ENCODE measurements at places on chromosomes 5 and 9.

- DNase-seq: no peak
Observed at GRCh38 chr5:123089914-123090660, 1.0 kb downstream of the PRDM6 start.

DNA sequence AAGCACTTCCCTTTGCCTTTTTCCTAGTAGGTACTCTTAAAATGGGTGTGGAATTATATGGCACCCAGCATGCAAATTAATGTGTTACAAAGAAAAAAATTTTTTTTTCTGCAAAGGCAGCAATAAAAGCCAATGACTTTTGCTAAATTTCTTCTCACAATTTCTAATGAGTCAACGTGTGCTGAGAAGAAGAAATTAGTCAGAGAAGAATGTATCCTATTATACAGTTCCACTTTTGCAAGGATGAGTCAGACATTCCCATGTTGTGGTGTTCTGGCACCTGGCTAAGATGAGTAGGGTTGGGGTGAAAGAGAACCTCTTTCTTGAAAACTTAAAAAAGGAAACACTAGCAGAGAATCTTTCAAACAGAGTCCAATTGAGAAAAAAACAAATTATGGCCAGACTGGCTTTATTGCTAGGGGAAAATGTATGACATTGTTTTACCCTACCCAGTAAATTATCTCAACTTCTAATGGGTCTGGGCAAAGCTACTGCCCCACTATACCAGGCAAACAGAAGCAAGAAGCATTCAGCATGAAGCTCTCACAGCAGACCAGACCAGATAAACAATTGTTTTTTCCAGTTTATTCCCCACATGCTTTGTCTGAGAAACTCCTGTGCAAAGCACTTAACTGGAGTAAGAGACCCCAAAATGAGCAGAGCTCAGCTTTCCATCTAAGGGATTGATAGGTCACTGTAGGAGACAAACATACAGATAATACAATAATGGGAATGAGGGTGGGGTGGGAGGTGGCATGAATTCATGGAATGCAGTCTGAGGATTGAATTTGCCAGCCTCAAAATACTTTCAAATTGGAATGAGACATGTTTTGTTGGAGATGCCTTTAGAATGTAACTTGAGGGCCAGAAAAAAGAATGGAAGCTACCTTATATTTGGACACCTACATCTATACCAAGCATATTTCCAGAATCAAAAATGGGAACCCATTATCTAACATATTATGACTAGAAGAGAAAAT, 220.8 kb upstream of the RFX3 start:
- no peak for DNase-seq

DNA sequence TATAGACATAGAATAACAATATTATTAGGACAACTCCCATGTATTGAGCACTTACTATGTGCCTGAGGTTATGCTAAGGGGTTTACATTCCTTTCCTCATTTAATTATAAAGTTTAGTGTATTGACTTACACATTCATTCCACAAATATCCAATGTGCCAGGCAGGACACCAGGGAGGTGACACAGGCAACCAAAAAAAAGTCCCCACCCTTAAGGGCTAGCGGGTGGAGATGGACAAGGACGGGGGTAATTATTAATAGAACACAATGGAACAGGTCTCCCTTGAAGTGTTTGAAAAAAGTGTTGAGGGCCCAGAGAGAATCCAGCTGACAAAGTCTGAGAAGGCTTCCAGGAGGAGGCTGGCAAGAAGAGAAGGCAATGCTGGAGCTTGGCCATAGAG, 5.7 kb downstream of the TBC1D2 start:
- no peak for DNase-seq

DNA sequence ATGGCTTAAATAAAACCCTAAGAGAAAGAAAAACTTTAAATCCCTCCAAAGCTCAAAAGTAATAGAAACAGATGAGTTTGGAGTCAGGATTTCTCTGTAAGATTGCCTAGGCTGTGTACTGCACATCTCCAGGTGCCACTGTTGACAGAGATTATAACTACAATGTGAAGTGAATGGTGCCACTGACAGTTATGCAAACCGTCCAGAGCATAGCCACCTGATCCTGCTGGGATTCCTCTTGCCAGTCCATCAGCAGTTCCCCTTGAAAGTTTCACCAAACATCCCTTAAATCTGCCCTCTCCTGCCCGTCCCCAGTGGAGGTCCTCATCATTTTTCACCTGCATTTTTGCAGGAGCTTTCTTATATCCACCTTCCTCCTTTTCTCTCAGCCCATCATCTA, 42.5 kb downstream of the FXN start:
- no peak for DNase-seq

DNA sequence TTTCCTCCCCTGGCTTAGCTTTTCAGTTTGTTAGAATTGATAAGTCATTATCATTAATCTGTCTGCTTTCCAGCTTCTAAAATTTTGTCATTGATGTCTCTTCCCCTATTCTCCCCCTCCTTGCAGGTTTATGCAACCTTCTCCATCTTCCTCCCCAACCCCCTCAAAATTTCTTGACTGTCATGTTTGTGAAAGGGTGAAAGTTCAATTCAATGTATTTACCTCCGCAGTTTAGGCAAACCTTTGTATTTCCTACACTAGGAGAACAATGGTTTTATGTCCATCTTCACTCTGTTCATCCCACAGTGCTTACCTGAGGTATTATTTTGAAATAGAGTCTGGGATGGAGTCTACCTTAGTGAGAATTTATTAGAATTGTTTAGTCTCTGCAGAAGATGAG, 117.9 kb downstream of the ALDH1A1 start:
- no peak for DNase-seq

- no peak for DNase-seq
Observed at GRCh38 chr5:1281038-1281882, 13.6 kb downstream of the TERT start.

DNA sequence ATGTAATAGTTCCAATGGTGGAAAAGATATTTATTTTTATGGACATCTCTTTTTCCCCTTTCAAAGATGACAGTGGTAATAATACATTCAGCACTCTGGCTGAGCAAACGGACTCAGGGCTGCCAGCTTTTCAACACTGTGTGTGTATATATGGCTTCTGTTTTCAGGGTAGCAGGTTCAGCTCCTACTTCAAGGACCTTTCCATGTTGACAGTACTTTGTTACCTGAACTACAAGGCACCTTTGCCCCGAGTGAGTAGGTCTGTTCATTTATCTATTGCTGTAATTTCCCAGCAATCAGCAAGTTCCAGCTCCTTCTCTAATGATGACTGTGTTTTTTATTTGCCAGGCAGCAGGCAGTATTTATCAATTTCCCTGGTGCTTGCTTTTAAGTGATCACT, 387.4 kb upstream of the KIF2A start:
- no peak for DNase-seq

DNA sequence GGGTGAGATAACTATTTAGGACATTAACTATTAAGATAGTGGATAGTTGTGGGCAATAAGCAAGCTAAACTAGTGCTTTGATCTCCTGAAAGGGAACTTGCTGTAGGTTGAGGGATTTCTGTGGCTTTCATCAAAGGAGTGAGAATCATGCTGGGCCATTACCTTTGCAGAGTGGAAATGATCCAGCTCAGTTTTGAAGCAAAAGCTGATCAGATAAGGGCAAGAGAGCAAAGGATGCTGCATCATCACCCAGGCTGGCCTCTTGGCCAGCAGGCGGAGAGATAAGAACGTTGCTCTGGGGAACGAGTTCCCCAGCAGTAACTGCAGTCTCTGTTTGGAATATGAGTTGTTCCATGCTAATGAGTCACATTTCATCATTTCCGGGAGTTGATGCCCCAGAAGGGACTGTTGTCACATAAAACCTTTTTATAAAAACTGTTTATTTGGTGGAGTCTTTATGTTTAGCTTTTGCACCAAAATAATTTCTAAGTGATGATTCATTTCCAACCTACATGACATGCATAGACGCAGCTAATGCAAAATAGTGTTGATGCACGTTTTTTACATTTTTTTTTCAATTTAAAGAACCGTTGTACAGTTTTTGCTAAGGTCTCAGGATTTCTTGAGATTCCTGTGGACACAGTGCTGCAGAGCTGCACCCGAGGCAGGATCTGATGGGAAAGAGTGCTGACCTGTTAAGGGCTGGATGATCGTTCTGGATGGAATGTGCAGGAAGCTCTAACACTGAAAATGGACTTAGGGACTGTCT, 99.3 kb downstream of the ACTBL2 start:
- DNase-seq: no peak

DNA sequence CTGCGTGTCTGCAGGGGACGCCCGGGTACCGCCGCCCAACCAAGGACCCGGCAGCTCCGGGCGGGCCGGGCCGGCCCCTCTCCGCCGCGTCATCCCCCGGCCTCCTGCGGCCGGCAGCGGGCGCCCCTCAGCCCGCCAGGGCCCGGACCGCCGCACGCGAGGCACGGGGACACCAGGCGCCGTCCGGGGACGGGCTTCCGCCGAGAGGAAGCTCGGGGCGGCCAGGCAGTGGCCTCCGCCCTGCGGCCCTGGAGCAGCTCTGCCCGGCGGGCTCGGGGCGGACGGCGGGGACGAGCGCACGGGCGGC, 373 bp downstream of the FBXW5 start:
- DNase-seq: peak; percentile 61

- no peak for DNase-seq
Observed at GRCh38 chr9:17578911-17579793, at the start of gene SH3GL2. SH3GL2 (plus strand) TSS chr9:17579066.

GRCh38 chr9:801399-802071, 40.0 kb upstream of the DMRT1 start:
- no peak for DNase-seq

GRCh38 chr5:39948341-39948740, 523.6 kb upstream of the DAB2 start:
- DNase-seq: no peak

GRCh38 chr5:65914641-65915196, 11.7 kb upstream of the ERBIN start:
- DNase-seq: no peak

GRCh38 chr9:70590315-70590677, 175.8 kb upstream of the KLF9 start:
- no peak for DNase-seq

DNA sequence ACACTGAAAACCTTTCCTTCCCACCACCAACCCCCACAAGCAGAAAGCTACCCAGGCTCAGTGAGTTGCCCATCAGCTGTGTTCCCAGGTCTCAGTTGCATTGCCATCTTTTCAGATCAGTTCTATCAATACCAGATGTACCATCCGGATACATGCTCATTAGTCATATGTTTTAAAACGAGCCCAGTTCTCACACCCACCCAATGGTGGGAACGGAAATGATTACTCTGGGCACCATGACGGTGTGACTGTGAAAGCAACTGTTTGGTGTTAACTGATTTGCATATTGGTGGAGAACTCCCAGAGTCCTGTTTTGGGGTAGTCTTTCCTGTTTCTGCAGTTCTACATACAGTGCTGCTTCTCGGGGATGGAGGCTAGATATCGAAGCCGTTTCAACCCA, 212.3 kb downstream of the TRIM36 start:
- no peak for DNase-seq

DNA sequence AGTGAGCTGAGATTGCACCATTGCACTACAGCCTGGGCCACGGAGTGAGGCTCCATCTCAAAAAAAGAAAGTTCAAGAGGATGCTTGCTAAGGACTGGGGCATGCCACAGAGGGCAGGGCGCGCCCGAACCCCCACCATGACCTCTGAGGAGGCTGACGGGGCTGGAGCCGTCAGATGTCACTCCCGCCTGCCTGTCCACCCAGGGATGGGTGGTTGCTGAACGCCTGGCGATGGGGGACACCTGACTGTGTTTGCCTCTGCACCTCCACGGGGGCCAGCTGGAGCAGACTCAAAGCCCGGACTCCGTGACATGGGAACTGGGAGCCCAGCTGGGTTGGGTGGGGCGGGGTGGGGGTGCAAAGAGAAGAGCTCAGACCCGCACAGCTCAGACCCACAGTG, 31.9 kb downstream of the ADAMTSL2 start:
- no peak for DNase-seq

GRCh38 chr9:99303177-99303576, 81.1 kb downstream of the SEC61B start:
- DNase-seq: no peak

GRCh38 chr5:31707329-31707728, 68.4 kb downstream of the PDZD2 start:
- no peak for DNase-seq

DNA sequence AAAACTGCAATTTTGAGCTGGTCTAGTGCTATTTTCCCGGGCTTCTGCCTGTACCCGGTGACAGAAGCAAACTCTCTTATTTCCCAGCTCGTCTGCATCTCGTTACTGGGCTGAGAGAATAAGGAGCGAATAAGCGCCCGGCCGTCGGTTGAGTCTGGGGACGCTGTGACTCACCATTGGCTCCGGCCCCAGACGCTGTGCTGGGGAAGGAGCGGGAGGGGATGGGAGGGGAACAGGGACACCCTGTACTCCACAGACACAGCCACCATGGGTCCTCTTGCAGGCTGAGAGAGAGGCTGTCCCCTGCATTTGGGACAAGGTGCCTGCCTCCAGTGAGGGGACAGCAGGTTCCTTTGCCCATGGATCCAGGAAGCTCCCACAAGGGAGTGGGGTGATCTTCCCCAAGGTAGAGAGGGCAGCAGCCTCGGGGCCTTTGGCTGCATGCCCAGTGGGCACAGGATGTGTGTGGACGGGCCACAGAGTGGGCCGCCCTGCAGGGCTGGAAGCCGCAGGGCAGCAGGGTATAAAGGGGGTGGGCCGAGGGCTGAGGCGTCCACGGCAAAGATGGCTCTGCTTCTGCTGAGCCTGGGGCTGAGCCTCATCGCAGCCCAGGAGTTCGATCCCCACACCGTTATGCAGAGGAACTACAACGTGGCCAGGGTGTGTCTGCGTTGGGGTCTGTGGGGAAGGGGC, at the start of gene LCN9:
LCN9 (plus strand) TSS at position 552 of the 693 bp plus-strand sequence; CDS start at position 565, 13 bp downstream.
- DNase-seq: no peak

DNA sequence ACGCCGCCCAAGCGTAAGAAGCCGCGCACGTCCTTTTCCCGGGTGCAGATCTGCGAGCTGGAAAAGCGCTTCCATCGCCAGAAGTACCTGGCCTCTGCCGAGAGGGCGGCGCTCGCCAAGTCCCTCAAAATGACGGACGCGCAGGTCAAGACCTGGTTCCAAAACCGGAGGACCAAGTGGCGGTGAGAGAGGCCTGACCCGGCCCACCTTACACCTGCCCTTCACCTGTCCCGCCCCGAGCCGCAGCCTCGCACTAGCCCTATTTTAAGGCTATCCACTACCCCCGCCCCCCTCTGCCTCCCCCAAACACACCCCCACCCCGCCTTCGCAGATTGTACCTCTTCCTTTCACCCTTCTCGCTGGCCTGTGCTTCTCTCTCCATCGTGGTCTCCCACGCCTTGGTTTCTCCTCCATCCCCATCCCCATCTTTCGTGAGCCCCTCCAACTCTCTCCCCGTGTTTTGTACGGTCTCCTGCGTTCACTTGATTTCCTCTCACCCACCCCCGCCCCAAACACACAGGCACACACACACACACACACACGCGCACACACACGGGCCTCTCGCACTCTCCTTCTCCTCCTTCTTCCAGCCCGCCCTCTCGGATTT, 1.3 kb downstream of the TLX3 start:
- no peak for DNase-seq
